ENCODE measurements at places on chromosomes 11 and 22.

DNA sequence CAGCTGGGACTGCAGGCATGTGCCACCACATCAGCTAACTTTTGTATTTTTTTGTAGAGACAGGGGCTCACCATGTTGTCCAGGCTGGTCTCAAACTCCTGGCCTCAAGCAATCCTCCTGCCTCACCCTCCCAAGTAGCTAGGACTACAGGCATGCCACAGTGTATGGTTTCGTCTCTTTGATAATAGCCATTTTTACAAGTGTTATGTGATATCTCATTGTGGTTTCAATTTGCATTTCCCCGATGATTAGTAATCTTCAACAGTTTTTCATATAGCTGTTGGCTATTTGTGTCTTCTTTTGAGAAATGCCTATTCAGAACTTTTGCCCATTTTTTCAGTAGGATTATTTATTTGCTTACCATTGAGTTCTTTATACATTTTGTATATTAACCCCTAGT is 9.0 kb upstream of the MTMR3 start:
- no peak for DNase-seq

DNA sequence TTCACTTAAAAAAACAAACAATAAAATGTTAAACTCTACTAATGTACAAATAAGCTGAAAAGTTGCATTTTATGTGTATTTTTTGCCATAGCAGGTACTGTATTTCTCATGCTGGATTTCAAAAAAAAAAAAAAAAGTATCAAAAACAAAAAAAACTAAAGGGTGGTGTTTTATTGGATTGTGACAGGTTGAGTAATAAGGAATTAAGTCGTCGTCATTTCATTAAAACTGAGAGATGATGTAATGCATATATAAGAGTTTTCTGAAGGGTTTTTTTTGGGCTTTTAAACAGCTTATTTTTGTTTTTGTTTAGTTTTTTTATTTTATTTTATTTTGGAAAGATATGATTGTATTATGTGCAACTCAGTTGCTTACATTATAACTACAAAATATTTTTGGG is 10.9 kb upstream of the ADSL start:
- no peak for DNase-seq

GRCh38 chr22:39457198-39457555 is 365 bp downstream of the MGAT3 start:
- no peak for DNase-seq

DNA sequence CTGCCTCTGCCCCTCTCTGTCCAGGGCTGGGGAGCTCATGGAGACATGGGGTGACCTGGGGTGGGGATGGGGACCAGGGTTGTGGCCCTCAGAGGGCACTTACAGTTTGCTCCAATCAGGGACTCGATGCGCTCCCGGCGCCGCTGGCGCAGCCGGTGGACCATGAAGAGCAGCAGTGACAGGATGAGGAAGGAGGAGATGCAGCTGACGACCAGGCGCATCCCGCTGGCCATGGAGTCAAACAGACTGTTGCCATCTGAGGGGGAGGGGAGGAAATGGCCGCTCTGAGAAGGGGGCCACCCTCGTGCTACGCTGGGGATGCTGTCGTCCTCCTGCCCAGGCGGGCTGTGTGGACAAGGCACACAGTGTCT is 80.5 kb downstream of the DGCR2 start:
- no peak for DNase-seq

DNA sequence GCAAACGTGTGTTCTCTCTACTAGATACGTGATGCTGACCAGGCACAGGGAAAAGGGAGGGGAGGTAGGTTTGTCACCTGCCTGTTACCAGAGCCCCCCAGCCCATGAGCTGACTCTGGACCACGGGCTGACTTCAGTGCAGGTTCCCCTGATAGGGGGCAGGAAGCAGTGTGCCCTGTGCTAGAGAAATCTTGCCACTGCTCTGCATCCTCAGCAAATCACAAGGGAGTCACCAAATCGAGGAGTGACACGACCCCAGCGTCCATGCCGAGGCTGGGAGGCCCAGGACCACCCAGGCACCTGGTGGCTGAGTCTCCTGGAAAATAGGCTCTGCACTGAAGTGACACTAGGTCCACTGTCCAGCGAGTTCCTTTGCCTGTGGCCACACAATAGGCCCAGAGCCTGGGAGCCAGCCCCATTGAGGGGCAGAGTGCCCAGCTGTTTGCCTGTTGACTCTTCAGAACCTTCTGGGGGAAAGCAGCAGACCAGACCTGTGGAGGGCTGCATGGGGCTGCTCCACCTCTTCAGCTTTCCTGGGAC is 99.3 kb downstream of the CTTN start:
- DNase-seq: no peak

GRCh38 chr11:110165039-110165925 is 72.1 kb downstream of the ZC3H12C start:
- DNase-seq: no peak
